ENCODE measurements at places on chromosomes 11 and 22.

DNA sequence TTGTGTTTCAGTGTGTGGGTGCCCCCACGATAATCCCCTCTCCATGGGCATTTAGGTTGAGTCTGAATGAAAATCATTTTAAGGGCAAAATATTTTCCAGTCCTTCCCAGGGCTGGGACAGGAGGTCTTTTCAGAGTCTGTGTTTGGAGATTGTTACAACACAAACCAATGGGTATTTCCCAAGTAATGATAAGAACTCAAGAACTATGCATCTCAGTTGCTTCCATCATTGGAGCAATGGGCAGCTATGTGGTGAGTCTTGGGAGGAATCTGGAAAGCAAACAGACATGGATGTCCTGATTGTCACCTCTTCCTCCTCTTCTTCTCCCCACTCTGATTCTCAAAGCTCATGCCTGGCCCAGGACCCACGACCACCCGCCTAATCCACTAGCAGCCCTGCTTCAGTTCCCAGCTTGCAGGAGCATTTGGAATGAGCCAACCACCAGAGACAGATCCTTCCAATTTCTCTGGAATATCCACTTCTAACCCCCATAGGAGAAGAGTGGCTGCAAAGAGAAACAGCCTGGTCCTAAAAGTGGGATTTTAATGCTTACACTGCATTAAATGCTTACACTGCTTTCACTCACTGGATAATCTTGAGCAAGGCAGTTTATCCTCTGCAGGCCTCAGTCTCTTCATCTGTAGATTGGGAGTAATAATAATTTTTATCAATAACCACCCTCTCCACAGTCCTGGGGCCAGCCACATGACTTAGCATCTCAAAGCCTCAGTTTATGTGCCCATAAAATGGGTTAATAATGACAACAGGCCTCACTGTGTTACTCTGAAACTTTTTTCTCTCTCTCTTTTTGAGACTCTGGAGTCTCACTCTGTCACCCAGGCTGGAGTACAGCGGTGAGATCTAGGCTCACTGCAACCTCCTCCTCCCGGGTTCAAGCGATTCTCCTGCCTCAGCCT, 404.3 kb downstream of the MN1 start:
- no peak for DNase-seq

DNA sequence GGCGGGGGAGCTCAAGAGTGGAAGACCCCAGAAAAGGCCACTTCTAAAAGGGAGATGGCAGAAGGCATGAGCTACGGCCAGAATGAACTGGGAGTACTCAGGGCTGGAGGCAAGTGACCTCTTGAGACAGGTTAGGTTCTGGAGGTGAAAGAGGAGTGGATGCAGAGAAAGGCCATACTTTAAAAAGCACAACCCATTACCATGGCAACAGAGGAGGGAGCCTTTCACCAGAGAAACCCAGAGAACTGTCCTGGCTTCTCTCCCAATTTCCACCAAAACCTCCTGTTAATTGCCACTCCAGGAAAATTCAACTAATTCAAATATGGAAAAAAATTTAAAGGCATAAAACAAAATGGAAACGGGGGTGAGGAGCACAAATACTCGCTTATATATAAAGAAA, 15.8 kb downstream of the A4GALT start:
- DNase-seq = no peak

DNA sequence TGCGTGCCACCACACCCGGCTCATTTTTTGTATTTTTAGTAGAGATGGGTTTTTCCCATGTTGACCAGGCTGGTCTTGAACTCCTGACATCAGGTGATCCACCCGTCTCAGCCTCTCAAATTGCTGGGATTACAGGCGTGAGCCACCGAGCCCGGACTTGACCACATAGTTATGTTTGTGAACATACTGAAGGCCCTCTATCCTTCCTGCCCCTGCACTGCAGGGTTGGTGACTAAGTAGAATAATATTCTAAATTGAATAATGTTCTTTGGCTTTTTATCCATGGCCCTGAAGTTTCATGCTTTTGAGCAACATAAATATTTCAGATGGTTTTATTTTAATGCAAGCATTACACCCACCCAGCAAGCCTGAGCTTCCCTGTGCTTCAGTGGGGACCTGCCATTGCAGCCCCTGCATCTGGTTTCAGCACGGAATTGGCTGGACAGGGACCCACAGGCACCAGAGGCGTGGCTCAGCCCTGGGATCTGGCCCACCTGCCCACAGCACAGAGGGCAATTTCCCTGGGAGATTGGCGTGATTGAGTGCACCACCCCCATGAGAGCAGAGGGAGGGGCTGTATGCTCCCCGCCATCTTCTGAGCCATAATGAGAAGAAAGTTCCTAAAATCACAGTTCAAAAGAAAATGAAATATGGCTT, 460.5 kb downstream of the BRD1 start:
- no peak for DNase-seq

DNA sequence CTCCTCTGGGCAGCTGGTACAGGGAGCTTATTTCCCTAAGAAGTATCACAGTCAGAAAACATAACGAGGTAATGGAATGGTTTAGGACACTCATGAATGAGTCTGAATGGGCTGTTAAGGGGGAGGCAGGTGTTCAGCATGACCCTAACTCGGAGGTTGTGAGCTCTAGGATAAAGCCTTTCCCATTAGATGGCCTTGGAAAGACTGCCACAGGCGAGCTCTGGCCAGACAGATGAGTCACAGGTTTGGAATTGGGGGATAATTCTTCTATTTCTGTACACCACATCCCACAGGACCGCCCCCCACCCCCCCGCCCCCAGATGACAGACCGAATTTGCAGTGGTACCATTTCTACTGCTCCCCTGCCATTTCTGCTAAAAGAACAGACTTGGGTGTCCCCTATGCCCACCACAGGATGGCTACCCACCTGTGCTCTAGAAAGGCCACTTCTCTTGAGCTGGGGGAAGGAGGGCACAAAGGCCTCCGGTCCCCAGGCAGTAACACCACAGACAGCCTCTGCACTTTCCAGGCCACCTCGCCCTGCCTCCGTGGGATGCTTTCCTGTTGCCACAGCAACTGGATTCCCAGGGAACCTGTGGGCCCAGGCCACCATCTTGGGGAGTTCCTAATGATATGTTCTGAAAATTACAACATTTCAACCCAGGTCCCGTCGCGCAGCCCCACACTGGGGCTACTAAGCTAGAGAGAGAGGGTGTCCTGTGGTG, 76.7 kb downstream of the TRIM29 start:
- peak; percentile 62 for DNase-seq

DNA sequence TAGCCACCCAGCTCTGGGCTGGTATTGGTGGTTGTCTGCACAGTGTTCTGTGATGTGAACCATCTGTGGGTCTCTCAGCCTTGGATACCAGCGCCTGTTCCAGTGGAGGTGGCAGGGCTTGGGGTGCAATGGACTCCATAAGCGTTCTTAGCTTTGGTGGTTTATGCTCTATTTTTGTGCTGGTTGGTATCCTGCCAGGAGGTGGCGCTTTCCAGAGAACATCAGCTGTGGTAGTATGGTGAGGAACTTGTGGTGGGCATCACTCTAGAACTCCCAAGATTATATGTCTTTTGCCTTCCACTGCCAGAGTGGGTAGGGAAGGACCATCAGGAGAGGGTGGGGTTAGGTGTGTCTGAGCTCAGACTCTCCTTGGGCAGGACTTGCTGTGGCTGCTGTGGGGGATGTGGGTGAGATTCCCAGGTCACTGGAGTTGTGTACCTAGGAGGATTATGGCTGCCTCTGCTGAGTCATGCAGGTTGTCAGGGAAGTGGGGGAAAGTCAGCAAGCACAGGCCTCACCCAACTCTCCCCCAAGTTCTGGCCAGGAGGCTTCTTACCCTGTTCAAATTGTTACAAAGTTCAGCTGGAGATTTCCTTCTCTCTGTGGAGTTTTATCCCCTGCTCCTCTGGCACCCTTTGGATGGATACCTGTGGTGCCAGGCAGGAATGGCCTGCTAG, 47.2 kb downstream of the MRGPRX2 start:
- no peak for DNase-seq

- no peak for DNase-seq
Observed at GRCh38 chr22:36350751-36351594, 36.8 kb downstream of the MYH9 start.

- DNase-seq = no peak
Observed at GRCh38 chr22:27871306-27872014, 47.6 kb downstream of the PITPNB start.

- DNase-seq = no peak
Observed at GRCh38 chr11:34706709-34707461, 86.0 kb downstream of the EHF start.

DNA sequence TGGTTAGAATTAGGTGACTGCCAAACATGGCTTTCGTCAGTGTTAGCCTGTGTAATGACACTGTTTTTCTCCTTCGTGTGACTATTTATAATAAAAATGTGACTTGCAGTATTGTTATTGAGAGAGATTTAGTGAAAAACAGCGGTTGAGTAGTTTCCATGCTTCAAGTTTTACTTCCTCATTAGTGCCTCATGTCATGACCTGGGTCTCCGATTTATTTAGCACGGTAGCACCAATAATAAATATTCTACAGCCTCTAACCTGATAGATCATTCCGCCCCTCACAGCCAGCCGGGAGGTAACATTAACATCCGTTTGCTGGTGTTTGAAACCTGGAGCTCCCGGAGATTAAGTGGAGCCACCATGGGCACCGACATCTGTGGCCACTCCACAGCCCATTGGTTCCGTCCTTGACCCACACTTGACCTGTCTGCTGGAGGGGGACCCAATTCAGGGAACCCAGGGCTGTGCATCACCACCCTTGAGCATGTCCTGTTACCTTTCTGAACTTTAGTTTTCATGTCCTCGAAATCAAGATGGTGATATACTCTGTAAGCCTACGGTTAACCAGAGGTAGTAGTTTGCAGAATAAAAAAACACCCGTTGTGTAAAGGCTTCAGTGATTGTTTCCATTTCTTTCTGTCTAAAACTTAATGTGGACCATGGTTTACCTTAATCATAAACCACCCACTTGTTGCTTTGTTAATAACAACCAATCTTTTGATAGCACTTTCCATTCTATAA, 104.1 kb downstream of the ATXN10 start:
- no peak for DNase-seq

- peak; percentile 76 for DNase-seq
Observed at GRCh38 chr11:116263019-116263418, 509.8 kb downstream of the BUD13 start.

DNA sequence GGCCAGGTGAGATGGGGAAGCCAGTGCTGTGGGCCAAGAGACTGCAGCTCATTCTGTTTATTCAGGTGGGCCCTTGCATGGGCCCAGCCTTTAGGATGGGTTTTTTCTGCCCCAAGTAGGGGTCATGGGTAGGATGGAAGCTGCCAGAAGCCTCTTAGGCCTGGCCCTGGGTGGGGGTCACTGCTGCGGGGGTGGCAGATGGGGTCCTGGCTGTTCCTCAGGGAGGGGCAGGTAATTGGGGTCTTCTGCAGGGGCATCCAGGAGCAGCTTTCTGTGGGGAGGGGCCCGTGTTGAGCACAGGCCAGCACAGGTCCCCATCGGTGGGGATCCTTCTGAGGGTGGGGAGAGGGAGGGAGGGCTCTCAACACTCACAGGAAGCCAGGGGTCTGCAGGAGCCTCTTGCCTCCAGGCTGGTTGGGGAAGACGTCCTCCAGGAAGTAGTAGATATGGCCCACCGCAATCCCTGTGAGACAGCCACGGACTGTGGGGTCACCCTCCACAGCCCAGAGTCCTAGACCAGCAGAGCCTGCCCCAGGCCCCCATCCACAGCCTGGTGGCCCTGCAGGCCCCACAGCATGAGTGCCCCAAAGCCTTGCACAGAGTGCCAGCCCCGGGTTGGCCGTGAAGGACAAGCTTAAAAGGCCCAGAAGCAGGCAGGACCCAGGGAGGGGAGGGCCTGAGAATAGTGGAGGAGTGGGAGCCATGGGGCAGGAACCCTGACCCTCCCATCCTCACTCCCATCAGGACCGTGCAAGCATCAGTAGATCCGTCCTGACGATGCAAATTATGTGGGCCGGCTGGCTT, 1.9 kb downstream of the DERL3 start:
- DNase-seq = no peak

- no peak for DNase-seq
Observed at GRCh38 chr11:12137005-12137690, 26.8 kb downstream of the MICAL2 start.

DNA sequence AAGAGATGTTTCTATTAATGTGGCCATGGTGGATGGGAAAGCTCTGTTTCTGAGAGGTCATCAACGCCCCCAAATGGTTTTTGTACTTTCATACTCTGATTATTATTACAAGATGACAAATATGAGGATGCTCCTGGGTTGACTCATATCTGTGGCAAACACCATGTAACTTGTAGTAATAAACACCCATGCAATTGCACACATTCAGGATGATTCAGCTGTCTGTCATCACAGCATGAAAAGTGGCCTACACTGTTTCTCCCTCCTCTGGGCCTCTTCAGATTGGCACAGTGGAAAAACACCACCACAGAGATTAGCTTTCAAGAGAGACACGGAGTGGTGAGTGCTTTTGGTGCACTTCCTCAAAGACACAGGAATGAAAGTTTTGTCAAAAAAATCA, 85.4 kb downstream of the MTNR1B start:
- no peak for DNase-seq

DNA sequence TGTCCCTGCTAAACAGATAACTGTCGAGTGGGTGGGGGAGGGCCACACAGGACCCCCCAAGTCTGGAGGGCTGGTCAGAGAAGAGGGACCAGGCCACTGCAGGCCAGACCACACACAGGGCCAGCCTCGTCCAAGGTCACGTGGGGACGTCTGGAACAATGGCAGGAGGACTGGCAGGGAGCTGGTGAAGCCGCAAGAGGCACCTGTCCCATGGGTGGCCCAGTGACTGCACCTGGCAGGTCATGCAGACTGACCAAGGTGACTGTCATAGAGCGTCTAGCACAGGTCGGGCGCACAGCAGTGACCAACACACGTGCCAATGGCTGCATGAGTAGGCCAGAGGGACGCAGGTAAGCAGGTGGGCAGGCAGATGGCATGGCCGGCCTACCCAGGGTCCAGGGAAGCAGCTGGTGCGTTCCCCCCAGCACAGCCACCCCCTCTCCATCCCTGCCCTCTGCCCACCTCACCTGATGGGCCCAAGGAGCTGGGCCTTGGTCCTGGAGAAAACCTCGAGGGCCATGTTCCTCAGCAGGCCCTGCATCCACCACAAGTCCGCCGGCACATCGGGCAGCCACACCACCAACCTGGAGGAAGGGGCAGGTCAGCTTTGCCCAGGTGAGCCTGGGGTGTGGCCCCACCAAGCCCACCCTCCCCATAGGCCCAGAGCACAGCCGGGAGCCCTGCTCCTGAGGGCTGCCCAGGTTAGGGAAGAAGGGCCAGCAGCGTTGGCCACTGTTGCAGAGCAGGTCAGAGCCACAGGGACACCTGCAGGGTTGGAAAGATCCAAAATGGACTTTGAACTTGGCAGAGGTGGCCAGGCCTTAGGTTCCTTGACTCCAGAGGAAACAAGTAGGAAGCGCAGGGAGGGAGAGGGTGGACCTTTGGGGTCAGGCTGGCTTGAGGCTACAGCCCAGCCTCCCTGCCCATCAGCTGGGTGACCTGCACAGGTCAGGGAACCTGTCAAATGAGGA, 10.4 kb downstream of the PNPLA5 start:
- no peak for DNase-seq

GRCh38 chr11:44632466-44633123, 67.1 kb downstream of the CD82 start:
- no peak for DNase-seq

GRCh38 chr11:22920939-22921565, 60.8 kb upstream of the CCDC179 start:
- DNase-seq = peak; percentile 12

All from DMS79 (cell line).